ENCODE measurements at places on chromosomes 1 and 21.

DNA sequence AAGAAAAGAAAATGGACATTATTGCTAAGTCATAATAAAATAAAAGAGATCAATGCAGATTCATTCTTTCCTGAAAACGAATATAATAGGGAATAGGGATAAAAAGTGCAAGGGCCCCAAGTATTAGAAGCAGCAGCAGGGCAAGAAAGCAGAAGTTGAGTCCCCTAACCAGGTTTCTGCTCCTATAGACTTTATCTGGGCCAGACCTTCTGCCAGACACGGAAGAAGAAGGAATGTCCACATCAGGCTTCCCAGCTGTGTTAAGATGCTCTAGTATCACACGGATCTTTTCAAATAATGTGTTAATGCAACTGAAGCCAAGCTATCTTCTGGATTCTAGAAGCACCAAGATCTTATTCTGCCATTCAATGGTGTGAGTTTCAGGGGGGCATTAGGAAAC is 26.9 kb downstream of the CD244 start:
- no peak for DNase-seq

- DNase-seq = no peak
Measured at GRCh38 chr1:51842261-51842660, 36.3 kb downstream of the NRDC start.

- DNase-seq = peak; percentile 96
Measured at GRCh38 chr1:31701091-31701736, 2.6 kb downstream of the COL16A1 start.

- DNase-seq = no peak
Measured at GRCh38 chr21:32768530-32768929, 3.0 kb downstream of the PAXBP1 start.

DNA sequence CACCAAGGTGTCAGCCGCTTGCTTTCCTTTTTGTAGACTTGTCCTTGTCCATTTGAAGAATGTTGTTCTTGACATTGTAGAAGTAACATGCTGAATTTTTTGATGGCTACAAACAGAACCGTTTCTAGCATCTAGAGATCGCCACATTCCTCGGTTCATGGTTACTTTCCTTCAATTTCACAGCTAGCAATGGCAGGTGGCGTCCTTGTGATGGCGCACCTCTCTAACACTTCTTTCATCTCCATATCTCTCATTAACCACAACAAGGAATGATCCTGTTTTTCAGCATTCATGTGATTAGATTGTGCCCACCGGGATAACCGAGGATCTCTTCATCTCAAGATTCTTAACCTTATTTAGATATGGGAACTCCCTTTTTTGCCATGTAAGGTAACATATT is 2129.8 kb downstream of the NCAM2 start:
- no peak for DNase-seq

DNA sequence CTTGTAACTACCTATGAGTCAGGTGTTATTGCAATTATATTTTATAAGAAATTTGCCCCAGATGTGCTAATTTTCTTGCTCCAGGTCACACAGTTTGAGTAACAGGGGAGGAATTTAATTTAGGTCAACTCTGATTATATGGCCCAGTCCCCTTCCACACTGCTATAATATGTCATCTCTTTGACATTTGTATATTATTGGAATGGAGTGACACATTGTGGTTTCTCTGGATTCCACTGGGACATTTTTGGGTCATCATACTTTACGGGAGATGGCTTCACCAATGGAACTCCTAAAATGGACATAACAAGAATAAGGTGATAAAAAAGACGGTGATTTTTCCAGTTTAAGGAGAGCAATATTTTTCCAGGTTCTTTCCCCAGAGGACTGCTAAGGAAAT is 191.2 kb downstream of the DISC1 start:
- no peak for DNase-seq

GRCh38 chr1:230272557-230272956 is 153.6 kb downstream of the PGBD5 start:
- DNase-seq = no peak

- DNase-seq = no peak
Measured at GRCh38 chr1:89657886-89658285, 25.0 kb downstream of the LRRC8C start.

- no peak for DNase-seq
Measured at GRCh38 chr1:93253516-93253915, 73.0 kb downstream of the CCDC18 start.

- no peak for DNase-seq
Measured at GRCh38 chr1:42055061-42055460, 98.1 kb upstream of the GUCA2B start.

DNA sequence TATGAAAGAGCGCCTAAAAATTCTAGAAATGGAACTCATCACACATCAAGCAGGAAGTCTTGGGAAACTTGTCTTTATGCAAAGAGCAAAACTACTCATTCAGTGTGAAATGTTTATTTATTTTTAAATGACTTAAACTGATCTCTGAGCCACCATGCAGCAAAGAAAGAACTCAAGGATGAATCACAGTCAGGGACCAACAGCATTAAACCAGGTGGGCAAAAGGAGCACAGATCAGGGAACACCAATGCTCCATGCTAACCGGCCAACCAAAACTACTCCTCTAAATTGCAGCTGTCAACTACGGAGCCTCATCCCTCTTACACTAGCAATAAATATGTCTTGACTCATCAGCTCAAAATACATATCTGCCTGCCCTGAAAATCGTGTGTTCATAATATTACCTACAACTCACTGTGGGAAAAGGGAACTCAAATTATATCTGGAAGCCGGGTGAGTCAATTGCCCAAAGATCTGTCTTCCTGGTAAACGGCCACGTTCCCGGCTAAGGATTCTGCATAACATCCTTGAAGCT is 129.2 kb downstream of the PTPN14 start:
- peak; percentile 63 for DNase-seq

- no peak for DNase-seq
Measured at GRCh38 chr1:218219460-218219859, 65.6 kb upstream of the RRP15 start.

GRCh38 chr21:38476385-38476784 is 21.9 kb downstream of the ERG start:
- no peak for DNase-seq
